ENCODE measurements at places on chromosomes 3 and 15.

DNA sequence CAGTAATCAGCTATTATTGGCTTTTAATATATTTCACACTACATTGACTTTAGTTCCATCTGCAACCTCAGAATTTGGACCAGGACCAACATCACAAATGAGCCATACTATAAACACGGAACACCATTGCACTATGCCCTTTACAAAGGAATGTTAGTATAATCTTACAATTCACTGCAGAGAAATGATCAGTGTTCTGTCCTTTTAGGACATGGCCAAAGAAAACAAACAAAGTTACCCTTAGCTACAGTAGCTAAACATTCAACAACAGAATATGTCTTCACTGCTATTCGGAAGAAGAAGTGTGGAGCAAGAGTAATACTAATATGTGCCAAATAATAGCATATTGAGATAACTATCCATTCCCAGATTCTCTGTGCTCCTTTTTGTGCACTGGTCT lies 90.4 kb downstream of the NAALADL2 start:
- no peak for DNase-seq

GRCh38 chr3:59996056-59996455 lies 946.2 kb upstream of the CFAP20DC start:
- DNase-seq: no peak

- DNase-seq: no peak
Measured at GRCh38 chr15:24878153-24878552, 76.6 kb upstream of the SNRPN start.

- no peak for DNase-seq
Measured at GRCh38 chr3:20068512-20069177, 28.4 kb downstream of the KAT2B start.

GRCh38 chr3:33642806-33643205 lies 75.2 kb downstream of the CLASP2 start:
- DNase-seq: no peak

- DNase-seq: no peak
Measured at GRCh38 chr3:110301781-110302180, 769.8 kb upstream of the NECTIN3 start.

GRCh38 chr3:21691036-21691435 lies 60.0 kb downstream of the ZNF385D start:
- no peak for DNase-seq

- no peak for DNase-seq
Measured at GRCh38 chr3:59545374-59545773, 495.5 kb upstream of the CFAP20DC start.

DNA sequence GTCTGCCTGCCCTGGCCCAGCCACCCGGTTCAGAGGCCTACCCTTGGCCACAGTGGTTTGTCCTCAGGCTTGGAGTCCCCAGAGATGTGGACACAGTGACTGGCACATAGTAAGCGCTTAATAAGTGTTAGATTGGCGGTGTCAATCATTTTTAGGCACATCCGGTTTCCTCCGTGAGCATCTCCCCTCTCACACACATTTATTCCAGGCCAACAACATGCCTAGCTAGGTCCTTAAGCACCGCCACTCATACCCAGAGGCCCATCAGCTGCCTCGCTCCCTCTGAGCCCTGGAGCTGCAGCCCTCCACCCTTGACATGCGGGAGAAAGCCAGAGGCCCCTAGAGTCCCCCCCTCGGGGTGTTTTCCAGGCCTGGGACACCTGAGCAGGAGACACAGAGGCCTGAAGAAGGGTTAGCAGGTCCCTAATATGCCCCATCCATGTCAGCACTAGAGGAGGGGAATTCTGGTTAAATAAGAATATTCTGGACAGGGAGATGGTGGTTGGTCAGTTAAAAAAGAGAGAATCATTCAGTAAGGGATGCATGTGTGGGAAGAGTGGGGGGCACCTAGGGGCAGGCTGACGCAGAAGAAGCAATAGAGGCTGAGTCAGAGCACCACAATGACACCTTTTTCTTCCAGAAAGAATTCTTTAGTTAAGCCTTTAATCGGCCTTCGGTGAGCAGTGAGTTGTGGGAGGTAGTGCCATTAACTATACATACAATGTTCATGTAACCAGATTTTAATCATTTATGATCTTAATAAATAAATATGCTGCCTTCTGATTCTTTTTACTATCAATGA lies 22.3 kb downstream of the NR2F2 start:
- no peak for DNase-seq

DNA sequence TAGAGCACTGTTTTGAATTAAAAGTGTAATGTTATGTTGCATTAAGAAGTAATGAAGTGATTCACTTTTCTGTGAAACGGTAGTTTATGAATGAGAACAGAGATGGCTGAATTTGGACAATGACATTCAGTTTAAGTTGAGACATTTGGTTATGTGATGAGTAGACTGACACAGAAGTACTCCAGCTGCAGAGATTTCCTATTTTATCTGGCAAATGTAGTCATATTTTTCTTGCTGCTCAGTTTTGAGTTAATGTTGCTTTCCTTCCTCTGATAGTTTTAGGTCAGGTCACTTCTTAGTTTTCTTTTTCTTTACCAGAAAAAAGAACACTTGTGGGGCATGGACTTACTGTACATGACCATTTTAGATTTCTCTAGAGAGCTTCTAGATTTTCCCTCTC lies 51.2 kb downstream of the ASB7 start:
- no peak for DNase-seq

DNA sequence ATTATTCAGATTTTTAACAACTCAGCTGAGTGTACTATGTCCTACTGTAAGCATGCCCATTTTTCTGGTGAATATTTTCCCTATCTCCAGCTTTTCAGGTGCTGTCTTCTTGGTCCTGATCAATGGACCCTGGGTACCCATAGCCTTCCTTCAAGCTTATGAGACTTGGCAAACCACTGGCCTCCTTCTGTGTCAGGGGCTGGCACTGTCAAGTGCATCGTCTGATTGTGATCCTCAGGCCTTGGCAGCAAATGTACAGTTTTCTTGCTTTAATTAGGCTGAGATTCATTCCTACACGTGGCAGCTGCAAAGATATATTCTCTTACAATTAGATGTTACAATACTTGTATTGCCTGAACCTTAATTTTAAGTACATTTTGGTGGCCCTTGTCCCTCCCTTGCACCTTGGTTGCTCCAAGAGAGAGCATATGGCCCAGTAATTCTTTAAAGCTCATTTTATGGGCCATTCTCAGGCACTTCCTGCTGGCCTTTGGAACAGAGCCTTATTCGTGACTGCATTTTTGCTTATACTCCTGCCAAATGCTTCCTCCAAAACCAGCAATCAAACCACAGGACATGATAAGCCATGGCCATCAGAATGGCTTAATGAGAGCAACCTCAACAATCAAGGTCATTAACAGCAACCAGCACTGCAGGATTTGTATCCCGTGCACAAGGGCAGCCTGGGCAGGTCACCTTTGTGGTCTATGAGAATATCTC lies 179.9 kb downstream of the CNTN6 start:
- no peak for DNase-seq

- no peak for DNase-seq
Measured at GRCh38 chr15:51375966-51376640, 34.6 kb downstream of the GLDN start.

DNA sequence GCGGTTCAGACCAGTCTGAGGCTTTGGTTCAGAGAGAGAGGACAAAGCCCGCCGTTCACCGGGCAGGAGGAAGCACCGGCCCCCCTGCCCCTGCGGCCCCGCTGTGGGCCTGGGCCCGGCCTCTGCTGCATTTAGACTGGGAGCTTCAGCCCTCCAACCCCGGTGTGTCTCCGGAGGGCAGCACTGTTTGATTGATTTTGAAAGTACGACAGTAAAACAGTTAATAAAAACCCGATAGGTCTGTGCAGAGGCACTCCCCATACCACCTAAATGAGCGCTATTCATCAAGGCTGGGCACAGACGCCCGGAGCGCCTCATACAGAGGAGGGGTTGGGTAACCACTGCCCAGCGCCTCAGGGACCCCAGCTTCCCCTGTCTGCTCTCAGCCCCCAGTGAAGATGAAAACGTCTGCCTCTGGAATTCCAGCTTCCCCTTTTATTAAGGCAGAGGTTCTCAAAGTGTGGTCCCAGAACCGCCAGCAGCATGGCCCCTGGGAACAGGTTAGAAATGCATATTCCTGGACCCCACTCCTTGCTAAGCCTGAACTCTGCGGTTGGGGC lies 256.7 kb upstream of the TLE3 start:
- DNase-seq: peak; percentile 42

DNA sequence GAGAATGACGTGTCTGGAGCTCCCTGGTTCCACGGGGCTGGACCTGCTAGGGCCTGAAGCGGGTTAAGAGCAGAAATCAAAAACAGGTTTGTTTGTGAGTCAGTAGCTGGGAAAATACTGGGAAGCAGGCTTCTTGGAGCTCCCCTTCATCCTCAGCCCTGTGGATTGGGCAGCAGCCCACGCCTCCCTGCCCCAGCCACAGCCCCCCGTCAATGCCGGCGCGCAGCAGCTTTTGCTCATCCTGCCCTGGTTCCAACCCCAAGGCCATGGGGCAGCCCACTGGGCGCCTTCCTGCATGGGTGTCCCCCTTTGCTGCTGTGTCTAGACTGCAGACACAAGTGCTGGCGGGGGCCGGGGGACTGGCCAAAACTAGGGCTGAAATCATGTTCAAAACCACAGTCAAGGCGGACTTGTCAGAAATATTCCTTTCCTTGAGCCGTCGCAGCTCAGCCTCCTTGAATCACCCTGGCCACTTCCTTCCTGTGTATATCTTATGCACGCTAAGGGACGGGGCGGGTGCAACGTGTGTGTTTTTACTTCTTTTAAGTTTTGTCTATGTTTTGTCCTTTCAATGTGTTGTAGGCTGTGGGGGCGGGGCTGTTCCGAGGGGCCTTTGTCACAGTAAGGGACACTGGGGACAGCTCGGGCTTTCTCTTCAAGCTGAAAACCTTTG lies 108.1 kb downstream of the KLF13 start:
- DNase-seq: no peak

- DNase-seq: no peak
Measured at GRCh38 chr15:88133795-88134194, 122.7 kb downstream of the NTRK3 start.

DNA sequence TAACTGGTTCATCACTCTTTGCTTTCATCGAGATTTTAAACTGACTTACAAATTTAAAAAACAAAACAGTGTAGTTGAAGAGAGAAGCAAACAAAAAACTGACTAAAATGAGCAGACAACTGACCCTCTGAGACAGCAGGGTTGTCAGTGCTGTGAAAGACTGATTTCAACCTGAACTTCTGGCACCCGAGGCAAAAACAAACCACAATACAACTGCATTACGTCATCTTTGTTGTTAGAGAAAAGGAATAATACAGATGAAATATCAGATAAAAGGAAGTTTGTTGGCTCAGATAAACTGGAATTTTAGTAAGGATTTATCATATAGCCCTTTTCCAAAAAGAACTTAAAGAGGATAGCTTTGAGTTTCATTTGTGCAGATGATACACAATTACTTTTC lies 51.1 kb downstream of the PARP15 start:
- DNase-seq: no peak

DNA sequence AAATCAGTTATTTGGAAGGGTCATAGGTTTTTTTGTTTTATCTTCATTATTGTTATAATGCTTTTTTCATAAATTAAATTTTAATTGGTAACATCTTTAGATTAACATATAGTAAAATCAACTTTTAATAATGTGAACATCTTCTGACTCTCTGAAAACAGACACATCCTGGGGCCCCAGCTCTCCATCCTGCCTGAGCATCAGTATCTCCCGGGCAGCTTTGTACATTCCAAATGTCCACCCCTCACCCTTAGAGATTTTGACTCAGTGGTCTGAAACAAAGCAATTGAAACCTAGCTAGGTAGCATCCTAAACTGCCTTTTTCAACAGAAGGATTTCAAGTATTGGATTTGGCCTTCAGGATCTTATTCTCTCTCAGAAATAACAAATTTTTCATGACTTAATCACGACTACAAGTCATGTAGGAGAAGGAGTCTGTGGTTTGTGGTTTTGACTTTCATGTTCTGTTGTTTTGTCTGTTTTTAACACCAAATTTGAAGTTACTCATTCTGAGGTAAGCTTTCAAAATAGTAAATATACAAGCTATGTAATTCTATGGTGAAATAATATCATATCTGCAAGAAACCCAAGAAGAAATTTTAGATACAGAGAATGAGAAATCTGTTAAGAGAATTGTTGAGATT lies 147.3 kb upstream of the UBE2E2 start:
- no peak for DNase-seq

- DNase-seq: no peak
Measured at GRCh38 chr15:99424131-99424571, 141.6 kb upstream of the MEF2A start.

- no peak for DNase-seq
Measured at GRCh38 chr15:62211348-62211747, 46.3 kb upstream of the C2CD4B start.

DNA sequence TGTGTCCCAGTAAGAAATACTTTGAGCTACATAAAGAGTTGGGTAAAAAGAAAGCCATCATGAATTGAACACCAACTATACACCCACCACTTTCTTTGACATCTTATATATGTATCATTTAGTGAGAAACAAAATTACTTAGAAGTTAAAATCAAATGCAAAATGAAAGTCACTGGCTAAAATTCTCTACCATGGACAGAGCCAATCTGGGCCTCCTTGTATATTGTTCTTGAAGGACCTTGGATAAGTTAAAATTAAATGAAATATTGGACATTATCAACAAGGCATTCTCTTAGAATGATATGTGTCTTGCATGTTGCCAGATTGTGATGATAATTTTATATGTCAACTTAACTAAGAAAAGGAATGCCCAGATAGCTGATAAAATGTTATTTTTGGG lies 64.2 kb upstream of the CHL1 start:
- DNase-seq: no peak

GRCh38 chr3:10437272-10437994 lies 68.0 kb downstream of the ATP2B2 start:
- DNase-seq: no peak
